B cell (primary cell): ENCODE measurements at places on chromosomes 5 and 9. TPM values are rescaled to one million over a fixed set of nuclear protein-coding genes. Genes with fewer than 3 reads are reported as not detected.

Gene MED27
- 15.0 and 17.7 TPM in 2 replicates for polyA plus RNA-seq

Gene LPAR1
- polyA plus RNA-seq: 0.06 TPM in 1 of 2 replicates, not detected in the other

Gene IL4
- not detected in 2 replicates for polyA plus RNA-seq

Gene TAF11L14
- not detected in 2 replicates for polyA plus RNA-seq

Gene C5orf52
- polyA plus RNA-seq: not detected in 2 replicates

Gene ABCA2
- 61.1 and 63.1 TPM in 2 replicates for polyA plus RNA-seq

Gene GPR151
- not detected in 2 replicates for polyA plus RNA-seq

Gene C9orf152
- not detected in 2 replicates for polyA plus RNA-seq

Gene CCDC112
- polyA plus RNA-seq: 3.7 and 5.8 TPM in 2 replicates

Gene ADAMTS19
- not detected in 2 replicates for polyA plus RNA-seq

Gene FGF1
- polyA plus RNA-seq: not detected in 2 replicates

Gene GARIN3
- polyA plus RNA-seq: not detected in 2 replicates

Gene IFNB1
- polyA plus RNA-seq: not detected in 2 replicates

Gene IFNA17
- polyA plus RNA-seq: not detected in 2 replicates

Gene TMEM174
- not detected in 2 replicates for polyA plus RNA-seq

Gene ZNF782
- 1.7 and 2.7 TPM in 2 replicates for polyA plus RNA-seq

Gene SPATA31E1
- not detected in 2 replicates for polyA plus RNA-seq

Gene ZNF883
- 0.48 and 0.54 TPM in 2 replicates for polyA plus RNA-seq

Gene KIF4B
- polyA plus RNA-seq: not detected in 2 replicates

Gene FCN2
- not detected in 2 replicates for polyA plus RNA-seq
